ENCODE measurements at places on chromosomes 2 and 18.

GRCh38 chr18:29002747-29003146, 825.8 kb upstream of the CDH2 start:
- no peak for DNase-seq

DNA sequence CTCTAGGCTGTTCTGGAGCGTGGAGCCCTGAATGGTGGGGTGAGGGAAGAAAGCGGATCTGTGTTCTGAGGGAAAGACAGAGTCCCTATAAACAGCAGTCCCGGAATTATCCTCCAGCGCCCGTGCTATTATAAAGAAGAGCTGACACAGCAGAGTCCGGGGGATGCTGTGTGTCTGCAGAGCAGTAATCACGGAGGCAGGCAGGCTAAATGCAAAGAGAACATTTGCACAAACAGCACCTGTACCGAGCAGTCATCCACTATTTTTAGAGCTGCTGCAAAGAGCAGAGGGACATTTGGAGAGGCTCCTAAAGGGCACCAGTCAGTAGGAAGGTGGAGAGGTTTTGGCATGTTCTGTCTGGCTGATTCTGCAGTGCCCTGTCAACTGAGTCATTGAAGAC, 293.8 kb upstream of the SLC14A2 start:
- no peak for DNase-seq

GRCh38 chr2:18611184-18611583, 21.8 kb upstream of the NT5C1B start:
- DNase-seq = no peak

- DNase-seq = no peak
Observed at GRCh38 chr2:163593982-163594381, 141.8 kb downstream of the FIGN start.

Data from activated T-cell treated with anti-CD3 and anti-CD28 coated beads for 1 hour (primary cell).